ENCODE measurements at places on chromosomes 4 and X.
A peak's percentile ranks its signal among the peaks of the same experiment; 100 is the strongest.

GRCh38 chr4:26080870-26081628, 167.0 kb downstream of the SMIM20 start:
- DNase-seq = no peak

GRCh38 chr4:110184140-110184790, 14.2 kb downstream of the ELOVL6 start:
- peak; percentile 63 for DNase-seq

GRCh38 chr4:101280866-101281600, 66.3 kb downstream of the PPP3CA start:
- DNase-seq = no peak

DNA sequence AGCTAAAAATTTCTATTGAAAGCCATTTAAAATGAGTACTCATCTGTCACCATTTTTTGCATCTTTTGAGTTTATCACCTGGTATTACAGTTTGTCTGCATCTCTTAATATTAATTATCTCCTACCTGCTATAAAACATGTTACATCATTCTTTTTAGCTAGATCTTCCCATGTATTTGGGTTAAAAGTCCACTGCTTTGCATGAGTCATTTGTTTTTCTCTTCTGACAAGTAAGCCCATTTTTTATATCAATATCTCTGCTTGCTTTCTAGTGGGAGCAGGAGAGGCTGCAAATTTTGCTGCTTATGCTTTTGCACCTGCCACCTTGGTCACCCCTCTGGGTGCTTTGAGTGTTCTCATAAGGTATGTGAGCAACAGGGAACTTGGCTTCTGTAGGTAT, 16.1 kb downstream of the NIPAL1 start:
- DNase-seq = no peak

DNA sequence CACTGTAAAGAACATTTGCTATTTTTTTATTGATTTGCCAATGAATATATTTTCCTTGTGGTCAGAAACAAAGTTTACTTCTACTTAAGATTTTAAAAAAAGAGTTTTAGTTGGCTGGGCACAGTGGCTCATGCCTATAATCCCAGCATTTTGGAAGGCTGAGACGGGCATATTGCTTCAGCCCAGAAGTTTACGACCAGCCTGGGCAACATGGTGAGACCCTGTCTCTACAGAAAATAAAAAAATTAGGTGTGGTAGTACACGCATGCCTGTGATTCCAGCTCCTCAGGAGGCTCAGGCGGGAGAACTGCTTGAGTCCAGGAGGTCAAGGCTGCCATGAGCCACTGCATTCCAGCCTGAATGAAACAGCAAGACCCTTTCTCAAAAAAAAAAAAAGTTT, 36.8 kb downstream of the LRP2BP start:
- DNase-seq = peak; percentile 77

DNA sequence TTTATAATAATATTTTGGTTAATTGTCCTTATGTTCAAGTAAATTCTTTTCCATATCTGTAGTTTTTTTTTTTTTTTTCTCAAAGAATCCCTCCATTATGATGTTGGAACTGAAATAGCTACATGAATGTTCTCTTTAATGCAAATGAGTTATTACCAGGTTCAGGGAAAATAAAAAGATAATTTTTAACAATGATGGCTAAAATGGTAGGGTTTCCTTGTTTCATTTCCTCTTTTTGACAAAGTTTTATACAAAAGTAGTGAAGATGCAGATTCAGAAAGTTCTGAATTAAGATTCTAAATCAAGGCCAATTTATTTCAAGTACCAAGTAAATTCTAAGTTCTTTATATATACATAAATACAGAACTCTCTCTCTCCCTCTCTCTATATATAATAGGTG, 779.0 kb upstream of the INTU start:
- no peak for DNase-seq

DNA sequence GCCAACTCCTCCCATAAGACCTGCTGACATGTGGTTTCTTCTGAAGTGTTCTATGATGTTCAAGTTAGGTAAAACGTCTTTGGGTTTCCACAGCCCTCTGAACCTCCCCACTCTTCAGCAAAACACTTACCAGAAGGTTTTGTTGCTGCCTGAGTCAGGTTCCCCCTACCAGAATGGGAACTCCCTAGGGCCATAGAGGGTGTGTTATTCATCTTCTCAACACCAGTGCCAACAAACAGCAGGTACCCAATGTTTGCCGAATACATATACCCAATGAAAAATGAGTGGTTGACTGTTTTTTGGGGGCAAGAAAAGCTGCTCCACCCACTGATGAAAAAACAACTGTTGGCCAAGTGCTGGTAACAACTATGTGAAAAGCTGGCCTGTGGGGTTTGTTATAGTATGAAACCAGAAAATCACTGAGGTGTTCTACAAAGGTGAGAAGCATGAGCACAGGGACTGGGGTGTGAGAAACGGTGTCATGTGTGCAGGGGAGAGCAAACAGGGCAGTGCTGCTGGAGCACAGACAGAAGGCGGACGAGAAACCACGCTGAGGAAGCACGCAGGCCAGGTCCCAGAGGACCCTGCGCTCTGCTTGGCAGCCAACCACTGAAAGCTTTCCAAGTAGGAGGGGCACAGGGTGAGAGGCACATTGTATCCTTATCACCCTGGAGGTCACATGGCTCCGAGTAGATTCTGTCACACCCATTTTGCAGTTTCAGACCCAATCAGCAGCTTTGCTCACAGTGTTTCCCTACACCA, 28.8 kb downstream of the ATP8A1 start:
- DNase-seq = no peak

- DNase-seq = peak; percentile 30
Observed at GRCh38 chrX:7158468-7158990, 10.6 kb upstream of the PUDP start.

DNA sequence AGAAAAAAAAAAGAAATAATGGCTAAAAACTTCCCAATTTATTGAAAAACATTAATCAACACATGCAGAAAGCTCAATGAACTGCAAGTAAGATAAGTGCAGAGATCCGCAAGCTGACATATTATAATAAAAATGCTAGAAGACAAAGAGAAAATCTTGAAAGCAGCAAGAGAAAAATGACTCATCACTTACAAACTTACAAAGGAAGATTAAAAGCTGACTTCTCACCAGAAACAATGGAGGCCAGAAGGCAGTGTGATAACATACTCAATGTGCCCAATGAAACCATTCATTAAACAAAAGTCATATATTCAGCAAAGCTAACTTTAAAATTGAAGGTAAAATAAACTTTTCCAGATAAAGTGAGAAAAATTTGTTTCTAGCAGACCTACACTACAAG, 7.3 kb upstream of the BRWD3 start:
- peak; percentile 13 for DNase-seq

- no peak for DNase-seq
Observed at GRCh38 chr4:78566834-78567499, 15.4 kb downstream of the ANXA3 start.

DNA sequence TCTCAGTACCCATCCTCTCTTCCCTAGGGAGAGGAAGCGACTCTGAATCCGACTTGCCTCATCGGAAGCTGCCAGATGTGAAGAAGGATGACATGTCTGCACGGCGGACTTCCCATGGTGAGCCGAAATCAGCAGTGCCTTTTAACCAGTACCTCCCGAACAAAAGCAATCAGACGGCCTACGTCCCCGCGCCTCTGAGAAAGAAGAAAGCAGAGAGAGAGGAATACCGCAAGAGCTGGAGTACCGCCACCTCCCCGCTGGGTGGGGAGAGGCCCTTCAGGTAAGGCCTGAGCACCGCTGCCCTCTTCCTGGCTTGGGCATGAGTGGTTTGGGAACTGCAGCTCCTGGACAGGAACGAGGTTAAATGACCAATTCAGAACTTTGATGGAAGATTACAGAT, 81.2 kb downstream of the LIMCH1 start:
- peak; percentile 2 for DNase-seq

DNA sequence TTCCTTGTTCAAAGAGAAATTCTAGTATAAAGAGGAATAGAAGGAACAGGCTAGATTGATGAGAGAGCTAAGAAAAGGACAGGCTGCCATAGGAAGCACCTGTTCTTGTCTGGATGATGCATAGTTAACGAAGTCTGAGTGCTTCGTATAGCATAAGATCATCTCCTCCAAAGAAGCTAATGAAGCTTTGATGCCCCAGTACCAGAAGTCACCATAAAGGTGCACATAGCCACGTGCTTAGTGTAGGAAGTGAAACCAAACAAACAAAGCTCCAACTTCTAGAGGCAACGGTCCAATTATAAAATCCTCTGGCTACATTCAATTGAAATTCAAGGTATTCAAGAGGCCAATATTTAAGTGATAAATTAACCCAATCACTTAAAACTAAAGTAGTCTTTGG, 31.0 kb downstream of the AFAP1 start:
- DNase-seq = no peak

DNA sequence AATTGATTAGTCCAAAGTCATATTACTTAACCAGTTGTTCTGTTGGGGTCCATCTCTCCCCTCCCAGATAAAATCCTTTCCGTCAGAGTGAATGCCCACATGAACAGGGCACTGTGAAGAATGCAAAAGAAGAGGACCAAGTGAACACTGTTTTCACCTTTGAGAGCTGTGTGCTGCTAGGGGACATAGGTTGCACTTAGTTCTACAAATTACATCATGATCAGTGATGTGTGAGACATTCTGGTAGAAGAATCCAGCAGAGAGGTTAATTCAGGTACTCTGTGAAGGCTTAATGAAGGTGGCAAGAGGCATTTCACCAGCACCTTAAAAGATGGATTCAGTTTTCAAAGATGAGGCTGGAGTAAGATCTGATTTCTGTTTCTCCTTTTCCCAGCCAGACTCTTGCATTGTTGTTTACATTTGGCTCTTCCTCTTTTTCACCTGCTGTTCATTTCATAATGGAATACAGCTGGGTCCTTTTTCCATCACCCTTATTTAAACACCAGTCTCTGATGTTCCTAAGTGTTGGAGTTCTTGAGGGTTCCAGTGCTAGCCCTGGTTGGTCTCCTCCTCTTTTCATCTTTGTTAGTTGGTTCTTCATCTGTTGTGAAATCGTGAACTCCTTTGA, 10.9 kb downstream of the GAB1 start:
- DNase-seq = no peak

DNA sequence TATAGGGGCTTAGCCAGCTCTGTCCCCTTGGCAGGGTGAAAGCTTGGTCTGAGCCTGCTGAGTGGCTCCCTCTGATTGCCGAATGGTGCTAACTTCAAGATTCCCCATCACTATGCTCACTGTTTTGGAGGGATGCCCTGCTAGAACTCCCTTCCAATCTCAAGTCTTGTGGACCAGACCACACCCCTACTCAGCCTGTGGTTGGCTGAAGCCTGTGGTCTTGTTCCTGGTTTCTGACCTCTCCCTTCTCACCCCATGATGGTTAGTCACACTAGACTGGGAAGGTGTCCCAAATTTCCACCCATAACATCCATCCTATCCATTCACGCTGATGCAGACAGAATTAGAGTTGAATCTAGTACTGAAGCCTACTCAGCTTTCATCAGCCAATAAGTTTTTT, 184.7 kb upstream of the NDP start:
- no peak for DNase-seq

GRCh38 chr4:6516762-6517161, 44.3 kb upstream of the PPP2R2C start:
- DNase-seq = no peak

DNA sequence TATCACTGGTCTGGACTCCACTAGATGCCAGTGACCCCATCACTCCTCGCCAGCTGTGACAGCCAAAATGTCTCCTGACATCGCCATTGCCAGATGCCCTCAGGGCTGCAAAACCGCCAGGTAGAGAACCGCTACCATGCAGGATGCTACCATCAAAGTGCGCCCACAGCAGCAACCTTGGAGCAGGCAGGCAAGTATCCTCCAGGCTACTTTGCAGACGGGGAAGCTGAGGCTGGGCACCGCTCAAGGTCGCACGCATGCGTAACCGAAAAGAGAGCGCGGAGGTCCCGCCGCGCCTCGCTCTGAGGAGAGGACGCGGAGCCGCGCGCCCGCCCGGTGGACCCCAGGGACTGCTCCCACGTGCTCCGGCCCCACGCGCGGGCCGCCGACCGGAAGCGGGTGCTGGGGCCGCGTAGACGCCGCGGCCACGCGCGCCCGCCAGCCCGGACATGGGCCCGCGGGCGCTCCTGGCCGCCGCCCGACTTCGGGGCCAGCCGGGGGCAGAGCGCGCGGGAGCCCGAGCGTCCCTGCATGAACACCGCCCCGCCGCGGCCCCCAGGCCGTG, at the start of gene STS:
Gene STS, plus strand, starts transcription at position 300 of the 565 bp plus-strand sequence. CDS start 105,488 bp downstream, outside the sequence.
- no peak for DNase-seq

DNA sequence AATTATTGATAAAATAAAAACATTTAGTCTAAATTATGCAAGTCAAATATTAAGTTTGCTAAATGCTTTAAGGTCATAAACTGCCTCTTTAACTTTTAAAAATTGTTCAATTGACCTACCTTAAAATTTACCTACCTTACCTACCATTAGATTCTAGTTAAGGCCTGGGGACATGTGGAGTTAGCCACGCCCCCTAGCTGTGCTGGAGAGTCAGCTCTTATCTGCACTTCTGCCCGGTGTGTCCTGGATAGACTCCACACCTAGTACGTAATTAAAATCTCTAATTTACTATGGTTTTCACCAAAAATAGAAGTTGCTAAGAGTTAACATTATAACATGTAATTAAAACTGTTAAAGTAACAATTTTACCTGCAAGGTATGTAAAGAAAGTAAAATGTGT, 22.7 kb downstream of the TENM3 start:
- DNase-seq = no peak

DNA sequence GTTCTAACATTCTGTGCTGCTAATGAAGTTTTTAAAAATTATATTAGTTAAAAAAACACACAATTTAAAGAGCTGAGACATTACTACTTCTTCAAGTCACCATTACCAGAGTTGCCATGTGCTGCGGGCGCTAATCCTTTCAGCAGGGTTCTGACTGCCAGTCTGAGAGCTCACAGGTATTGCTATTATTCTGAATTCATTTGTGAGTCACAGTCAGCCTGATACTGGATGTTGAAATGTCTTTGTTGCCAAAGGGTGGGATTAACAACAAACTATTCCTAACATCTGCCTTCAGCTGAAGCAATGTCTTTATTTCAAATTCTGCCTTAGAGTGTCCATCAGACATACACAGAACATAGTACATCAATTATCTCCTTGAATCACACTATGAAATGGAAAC, 197.1 kb upstream of the FGF13 start:
- no peak for DNase-seq

DNA sequence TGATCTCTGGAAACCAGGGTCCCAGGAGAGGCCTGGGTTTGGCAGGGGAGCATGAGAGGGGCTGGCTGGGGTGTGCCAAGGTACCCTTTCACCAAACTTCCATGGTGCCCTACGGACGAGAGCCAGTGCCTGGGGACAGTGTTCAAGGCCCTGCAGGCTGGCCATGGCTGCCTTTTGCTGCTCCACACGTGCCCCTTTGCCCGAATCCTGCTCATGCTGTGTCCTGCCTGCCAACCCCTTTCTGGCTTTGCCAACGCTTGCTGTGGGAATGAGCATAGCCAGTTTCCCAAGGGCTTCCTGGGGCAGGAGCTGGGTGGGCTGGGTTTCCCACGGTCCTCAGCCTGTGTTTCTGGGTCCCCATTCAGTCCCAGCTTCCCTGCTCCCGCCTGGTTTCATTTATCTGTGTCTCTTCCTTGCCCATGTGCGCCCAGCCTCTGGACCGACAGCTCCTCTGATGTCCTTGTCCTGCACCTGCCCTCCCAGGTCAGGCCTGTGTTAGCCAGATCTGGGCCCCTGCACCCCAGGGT, 17.3 kb downstream of the CPZ start:
- DNase-seq = no peak

- no peak for DNase-seq
Observed at GRCh38 chr4:78022517-78022916, 34.6 kb upstream of the FRAS1 start.

Measured in fibroblast of skin of back (primary cell).